ENCODE measurements at places on chromosomes 16 and 17.

- DNase-seq = no peak
These were observed 8.9 kb upstream of the GSE1 start for GRCh38 chr16:85604145-85604705.

GRCh38 chr17:80585890-80586845 is 41.5 kb downstream of the RPTOR start:
- no peak for DNase-seq

DNA sequence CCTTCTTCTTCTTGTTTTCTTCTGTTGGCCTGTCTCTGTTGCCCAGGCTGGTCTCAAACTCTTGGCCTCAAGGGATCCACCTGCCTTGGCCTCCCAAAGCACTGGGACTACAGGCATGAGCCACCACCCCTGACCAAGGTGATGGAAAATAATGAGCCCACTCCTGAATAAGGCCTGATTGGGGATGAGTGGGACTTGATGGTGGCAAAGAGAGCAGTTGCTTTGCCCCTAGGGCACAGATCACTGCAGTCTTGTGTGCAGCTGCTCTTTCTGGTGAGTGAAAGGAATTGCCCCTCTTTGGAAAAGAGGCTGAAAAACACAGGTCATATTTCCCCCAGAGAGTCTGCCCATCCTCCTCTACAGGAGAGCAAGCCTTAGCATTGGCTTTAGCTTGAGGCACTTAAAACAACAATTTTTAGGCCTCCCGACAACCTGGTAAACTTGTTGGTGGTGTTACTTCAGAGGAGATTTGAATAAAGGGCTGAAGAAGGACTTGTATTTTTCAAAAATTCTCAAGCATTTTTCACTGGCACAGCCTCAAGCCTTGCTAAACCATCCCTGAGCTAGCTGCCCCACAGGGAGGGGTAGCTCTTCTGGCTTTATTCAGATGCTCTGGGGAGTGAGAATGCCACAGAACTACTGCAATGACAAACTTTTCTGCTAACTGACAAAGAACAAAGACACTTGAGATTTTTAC is 6.1 kb upstream of the PDP2 start:
- DNase-seq = no peak

- no peak for DNase-seq
These were observed 263.8 kb upstream of the ELAC2 start for GRCh38 chr17:13281626-13282025.

GRCh38 chr16:86378831-86379504 is 131.4 kb upstream of the FOXF1 start:
- no peak for DNase-seq

DNA sequence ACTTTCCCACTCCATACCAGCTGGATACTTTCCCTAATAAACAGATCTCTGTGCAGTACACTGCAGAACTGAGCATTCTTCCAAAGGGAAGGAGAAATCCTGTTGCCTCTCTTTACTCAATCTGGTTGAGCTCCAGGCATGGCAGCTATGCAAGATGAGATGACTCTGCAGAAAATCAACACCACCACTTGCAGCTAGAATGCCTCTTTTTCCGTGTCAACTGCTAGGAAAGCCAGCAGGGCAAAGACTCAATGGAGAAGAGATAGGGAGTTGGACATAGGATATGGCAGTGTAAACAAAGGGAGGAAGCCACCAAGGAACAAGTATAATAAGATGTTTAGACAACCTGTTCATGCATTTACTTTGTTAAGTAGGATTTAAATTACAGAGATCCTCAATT is 40.4 kb upstream of the CORO6 start:
- DNase-seq = no peak

- DNase-seq = no peak
These were observed 23.8 kb upstream of the LYRM9 start for GRCh38 chr17:27917000-27917399.

GRCh38 chr17:54967621-54968261 is 713 bp downstream of the COX11 start:
- peak; percentile 84 for DNase-seq

DNA sequence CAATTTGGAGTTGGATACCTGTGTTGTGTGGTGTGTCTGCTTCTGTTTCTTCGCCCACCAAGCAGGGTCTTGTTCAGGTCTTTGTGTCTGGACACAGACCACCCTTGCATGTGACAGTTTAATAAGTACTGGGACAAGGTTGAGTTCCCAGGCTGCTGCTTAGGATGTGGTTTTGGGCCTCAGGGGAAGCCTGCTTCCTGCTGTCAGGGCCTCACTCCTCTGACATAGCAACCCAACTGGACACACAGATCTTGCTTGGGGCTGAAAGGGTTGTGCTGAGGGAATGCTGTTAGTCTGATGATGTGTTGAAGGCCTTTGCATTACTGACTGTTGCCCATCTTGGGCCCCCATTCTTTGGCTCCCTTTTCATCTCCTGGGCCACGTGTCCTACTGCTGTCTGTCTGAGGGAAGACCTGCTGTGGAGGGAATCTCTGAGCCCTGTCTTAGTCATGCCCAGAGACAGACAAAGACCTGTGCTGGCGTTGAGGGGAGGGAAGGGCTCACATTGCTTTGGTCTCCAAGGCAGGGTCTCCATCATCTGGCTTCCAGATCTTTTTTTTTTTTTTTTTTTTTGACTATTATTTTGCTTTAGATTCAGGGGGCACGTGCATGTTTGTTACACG is 4.7 kb upstream of the TGFB1I1 start:
- DNase-seq = no peak

DNA sequence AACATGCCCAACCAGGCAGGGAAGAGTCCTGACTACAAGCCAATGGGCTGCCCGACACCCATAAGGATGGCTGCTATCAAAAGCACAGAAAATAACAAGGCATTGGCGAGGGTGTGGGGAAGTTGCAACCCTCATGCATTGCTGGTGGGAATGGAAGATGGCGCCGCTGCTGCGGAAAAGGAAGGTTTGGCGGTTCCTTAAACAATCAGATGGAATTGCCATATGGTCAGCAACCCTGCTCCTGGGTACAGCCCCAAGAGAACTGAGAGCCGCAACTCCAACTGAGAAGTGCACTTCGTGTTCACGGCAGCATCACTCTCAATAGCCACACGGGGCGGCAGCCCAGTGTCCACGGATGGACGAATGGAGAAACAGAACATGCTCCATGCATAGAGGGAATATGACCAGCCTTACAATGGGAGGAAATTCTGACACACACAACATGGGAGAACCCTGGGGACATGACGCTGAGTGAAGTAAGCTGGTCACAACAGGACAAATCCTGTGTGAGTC is 193.3 kb downstream of the RBFOX3 start:
- DNase-seq = no peak

- no peak for DNase-seq
These were observed 14.8 kb downstream of the SCGB1C2 start for GRCh38 chr17:151886-152859.

GRCh38 chr17:44547625-44548267 is 9.5 kb upstream of the FZD2 start:
- DNase-seq = peak; percentile 31

GRCh38 chr16:8088820-8089338 is 501.4 kb downstream of the TMEM114 start:
- no peak for DNase-seq

GRCh38 chr16:6111390-6111789 is 1013.8 kb upstream of the EEF2KMT start:
- no peak for DNase-seq

- peak; percentile 56 for DNase-seq
These were observed 721 bp upstream of the BEAN1 start for GRCh38 chr16:66426112-66427035.

DNA sequence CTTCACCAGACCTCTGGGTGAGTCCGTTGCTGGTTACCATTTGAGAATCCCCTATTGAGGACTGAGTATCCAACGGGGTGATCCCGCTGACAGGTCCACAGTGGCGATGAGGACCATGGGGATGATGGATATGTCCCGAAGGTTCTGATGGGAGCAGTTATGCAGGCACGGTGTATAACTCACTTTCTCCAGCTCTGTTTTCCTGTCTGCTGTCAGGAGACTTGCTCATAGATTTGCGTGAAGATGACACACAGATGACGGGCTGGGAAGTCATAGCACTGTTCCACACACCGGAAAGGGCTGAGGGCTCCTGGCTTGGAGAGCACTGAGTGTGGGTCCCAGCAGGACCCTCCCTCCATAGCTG is 22.2 kb upstream of the ADCY7 start:
- no peak for DNase-seq

GRCh38 chr16:49608779-49609178 is 235.2 kb downstream of the C16orf78 start:
- no peak for DNase-seq

- DNase-seq = no peak
These were observed 3.8 kb upstream of the RPL26 start for GRCh38 chr17:8386841-8387240.

- DNase-seq = no peak
These were observed 5.1 kb upstream of the JPT1 start for GRCh38 chr17:75159196-75160031.

DNA sequence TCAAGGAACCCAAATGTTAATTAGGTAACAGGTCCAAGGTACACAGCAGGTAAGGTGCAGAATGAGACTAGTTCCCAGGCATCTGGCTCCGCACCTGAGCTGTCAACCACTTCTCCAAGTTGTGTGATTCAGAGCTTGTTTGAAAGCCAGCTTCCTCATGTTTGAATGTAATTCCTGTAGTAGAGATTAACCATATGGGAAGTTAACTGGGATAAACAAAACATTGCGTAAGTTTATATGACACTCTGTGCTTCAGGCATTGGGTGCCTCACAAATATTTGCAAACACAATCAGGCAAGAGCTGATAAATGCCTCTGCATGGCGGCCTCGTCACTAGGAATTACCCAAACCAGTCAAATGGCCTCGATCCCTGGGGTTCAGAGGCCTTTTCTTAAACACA is 27.9 kb upstream of the CPHXL start:
- DNase-seq = no peak

- DNase-seq = peak; percentile 41
These were observed 7.8 kb downstream of the DLX3 start for GRCh38 chr17:49987290-49987585.

GRCh38 chr17:72598695-72599094 is 477.9 kb downstream of the SOX9 start:
- DNase-seq = no peak

DNA sequence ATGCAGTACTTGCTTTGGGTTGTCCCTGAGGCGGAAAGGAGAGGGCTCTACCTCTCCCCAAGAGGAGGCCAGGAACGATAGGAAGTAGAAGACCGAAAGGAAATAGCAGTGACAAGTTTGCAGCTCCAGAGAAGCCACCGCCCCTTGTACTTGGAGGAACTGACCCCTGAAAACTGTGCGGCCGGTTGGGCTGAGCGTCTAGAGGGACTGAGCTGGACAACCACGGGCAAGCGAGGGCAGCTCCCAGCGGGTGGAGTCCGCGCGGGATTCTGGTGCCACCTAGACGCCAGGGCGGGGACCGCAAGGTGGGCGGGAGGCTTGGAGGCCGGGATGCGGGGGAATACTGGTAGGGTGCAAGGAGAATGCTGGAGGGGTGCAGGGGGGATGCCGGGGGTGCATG is 1.3 kb upstream of the SLC6A4 start:
- peak; percentile 69 for DNase-seq

GRCh38 chr16:51508490-51509212 is 357.6 kb upstream of the SALL1 start:
- DNase-seq = no peak

- DNase-seq = no peak
These were observed 97.1 kb upstream of the AKTIP start for GRCh38 chr16:53600126-53600525.

DNA sequence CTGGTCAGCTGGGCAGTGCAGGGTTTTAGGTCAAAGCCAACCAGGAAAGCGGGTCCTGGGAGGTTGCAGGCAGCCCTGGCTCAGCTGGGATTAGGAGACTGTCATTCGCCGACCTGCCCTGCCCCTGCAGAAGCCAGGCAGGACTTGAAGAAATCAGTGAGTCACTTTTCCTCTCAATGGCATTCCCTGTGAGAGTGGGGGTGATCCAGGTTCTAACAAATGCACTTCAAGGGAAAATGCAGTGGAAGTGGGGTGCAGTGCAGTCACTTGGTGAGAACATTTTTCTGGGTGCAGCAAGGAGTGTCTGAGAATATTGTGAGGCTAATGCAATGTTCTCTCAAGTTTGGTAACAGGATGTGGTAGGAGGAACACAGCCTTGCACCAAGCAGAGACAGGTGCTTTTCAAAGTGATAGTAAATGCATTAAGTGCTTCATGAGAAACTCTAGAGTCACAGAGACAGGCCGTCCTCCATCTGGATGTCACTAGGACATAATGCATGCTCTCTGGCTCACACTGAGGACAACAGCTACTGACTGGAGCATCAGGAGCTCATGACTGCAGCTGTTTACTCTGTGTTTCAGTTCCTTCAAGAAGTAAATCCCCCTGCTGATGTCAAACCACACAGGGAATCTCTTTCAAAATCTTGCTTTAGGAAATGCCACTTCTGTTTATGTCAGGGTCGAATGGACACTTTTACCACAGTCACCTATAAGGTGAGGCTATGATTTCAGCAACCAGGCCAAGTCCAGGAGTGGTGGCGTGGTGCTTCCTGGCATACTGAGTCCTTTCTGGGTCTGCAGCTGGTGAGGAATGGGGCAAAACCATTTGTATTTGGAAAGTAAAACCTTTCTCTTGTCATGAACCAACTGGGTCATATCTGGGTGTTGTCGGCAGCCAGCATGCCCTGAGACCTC is 16.7 kb downstream of the CDK5R1 start:
- no peak for DNase-seq

- DNase-seq = no peak
These were observed 4.1 kb downstream of the HS3ST6 start for GRCh38 chr16:1914084-1914608.

DNA sequence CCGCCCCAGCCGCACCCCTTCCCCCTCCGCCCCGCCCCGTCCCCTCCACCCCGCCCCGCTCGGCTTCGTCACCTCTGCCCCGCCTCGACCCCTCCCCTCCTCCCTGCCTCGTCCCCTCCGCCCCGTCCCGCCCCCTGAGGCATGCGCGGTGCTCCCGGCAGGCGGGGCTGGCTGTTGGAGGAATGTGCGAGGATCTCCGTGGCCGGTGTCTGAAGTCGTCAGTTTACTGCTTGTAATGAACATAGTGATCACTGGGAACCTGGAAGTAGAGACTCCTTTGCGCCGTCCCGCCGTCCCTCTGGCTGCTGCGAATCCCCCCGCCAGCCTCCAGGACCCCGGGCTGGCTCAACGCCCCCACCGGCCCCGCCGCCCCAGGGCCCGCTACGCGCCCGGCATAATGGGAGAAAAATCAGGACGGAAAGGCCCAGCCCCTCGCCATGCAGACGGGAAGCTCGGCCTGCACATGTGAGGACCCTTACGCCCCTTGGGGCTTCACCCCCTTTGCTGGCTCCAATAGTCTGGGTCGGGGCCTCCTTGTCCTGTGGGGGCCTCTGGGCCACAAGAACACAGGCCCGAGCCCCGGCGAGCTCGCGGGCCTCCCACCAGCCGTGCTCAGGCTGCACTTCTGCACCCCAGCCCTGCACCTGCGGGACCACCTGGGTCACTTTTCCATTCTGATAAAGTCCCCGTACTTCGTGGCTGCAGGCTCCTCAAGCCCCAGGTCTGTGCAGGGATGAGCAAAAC is 743.1 kb downstream of the KCNJ18 start:
- DNase-seq = no peak

GRCh38 chr17:15920758-15921239 is 24.1 kb upstream of the ADORA2B start:
- DNase-seq = no peak
